ENCODE measurements at places on chromosomes 2 and 18.

DNA sequence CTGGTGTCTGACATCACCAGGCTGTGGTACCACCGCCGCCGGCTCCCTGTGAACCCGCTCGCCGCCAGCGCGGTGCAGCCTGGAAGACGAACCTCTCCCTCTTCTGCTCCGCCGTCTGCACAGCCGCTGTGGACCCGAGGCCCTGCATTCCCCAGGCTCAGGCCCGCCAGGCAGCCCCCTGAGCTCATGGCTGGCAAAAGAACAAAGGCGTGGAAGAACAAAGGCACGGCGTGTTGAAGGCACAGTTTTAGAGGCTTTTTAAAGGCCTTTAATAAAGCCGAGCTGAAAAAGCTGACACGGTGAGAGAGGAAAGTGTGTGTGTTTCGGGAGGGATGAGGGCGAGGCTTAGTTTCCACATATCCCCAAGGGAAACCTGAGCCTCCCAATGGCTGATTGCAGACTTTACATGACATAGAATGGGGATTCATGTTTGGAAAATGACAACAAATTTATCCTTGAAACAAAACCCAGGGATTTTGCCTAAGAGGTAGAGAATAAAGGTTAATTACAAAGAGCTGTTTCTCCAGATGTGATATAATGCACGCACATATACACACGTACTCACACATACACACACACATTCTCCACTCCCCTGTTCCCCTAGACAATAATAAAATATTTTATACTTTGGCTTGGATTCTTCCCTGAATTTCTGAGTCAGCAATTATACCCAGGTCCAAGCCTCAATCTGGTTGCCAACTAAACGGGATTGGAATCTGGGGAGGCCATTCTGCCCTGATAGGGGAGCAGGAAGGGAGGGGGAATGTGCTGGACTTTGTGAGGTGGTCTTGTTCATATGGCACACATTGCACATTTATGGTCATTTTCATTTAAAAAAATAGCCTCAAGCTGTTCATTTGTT is 39.7 kb downstream of the RFX8 start:
- no peak for DNase-seq

GRCh38 chr2:119218478-119219064 is 5.1 kb upstream of the STEAP3 start:
- DNase-seq: no peak

- DNase-seq: no peak
Measured at GRCh38 chr2:214075456-214075855, 335.4 kb upstream of the VWC2L start.

- DNase-seq: no peak
Measured at GRCh38 chr2:174568425-174568824, 29.2 kb downstream of the WIPF1 start.

- DNase-seq: no peak
Measured at GRCh38 chr2:169853041-169853668, 25.9 kb downstream of the UBR3 start.

DNA sequence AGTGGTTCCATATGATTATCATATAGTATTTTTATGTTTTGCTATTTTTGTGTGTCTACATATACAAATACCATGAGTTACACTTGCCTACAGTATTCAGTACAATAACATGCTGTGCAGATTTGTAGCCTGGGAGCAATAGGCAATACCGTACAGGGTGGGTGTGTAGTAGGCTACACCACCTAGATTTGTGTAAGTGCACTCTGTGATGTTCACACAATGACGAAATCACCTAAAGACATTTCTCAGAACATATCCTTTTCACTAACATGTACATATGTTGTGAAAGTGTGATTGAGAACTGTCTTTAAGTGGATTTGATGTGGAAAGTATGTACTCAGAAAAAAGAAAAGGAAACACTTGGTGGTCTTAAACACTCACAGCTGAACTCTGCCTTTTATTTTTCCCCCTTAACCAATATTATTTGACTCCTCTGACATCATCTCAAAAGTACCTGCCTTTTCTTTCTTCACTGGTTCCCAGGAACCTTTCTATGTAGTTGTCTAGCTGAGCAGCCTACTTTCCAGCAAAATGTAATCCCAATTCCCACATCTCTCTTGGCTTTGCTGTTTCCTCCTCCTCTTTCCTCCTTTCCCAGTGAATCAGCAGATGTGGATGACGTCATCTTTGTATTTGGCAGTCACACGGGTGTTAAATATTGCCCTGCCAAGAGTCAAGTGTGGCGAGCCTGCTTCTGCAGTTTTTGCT is 47.7 kb downstream of the OSBPL6 start:
- DNase-seq: no peak

DNA sequence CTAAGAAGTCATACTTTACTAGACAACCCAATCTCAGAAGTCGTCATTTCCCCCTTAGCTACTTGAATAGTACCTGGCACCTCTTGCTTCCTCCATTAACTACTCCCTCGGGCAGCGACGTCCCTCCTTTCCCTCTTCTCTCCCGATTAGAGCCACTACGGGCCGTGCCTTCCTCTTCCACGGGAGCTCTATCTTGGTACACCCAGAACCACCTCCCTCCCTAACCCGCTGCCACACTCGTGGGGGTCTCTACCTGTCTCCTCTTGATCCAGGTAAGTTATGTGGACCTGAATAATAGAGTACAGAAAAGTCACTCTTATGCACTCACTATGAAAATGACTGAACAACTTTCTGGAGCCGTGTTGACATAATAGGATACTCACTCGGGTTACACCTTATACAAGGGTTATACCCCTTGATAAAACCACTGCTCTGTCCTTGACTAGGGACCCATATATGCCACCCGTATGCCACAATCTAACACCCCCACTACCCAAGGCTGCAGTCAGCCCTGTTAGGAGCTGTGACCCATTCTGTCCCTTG is 595 bp upstream of the HDHD2 start:
- DNase-seq: no peak

GRCh38 chr2:109345653-109346480 is 216.9 kb downstream of the SH3RF3 start:
- DNase-seq: no peak

- DNase-seq: no peak
Measured at GRCh38 chr2:134728163-134728562, 9.4 kb upstream of the TMEM163 start.

DNA sequence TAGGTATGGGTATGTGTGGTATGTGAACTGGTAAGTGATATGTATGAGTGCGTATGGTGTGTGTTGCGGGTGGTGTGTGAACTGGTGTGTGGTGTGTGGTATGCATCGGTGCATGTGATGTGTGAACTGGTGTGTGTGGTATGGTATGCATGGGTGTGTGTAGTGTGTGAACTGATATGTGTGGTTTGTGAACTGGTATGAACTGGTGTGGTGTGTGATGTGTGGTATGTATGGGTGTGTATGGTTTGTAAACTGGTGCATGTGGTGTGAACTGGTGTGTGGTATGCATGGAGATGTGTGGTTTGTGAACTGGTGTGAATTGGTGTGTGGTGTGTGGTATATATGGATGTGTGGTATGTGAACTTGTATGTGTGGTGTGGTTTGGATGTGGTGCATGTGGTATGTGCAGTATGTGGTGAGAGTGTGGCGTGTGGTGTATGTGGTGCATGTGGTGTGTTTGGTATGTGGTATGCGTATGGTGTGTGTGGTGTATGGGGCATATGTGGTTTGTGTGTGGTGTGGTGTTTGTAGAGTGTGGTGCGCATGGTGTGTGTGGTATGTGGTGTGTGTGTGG is 208.9 kb upstream of the TNP1 start:
- DNase-seq: no peak

DNA sequence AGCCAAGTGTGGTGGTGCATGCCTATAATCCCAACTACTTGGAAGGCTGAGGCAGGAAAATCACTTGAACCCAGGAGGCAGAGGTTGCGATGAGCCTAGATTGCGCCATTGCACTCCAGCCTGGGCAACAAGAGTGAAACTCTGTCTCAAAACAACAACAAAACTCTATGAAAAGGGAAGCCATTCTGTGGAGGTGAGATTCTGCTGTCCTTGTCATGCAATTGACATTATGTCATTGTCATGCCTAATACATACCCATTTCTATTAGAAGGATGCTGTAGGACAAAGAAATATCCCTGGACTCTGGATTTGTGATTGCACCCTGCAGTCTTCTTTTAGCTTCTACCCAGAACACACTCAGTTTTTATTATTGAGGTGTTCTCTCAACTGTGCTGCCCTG is 8.6 kb downstream of the RASGRP3 start:
- DNase-seq: no peak

DNA sequence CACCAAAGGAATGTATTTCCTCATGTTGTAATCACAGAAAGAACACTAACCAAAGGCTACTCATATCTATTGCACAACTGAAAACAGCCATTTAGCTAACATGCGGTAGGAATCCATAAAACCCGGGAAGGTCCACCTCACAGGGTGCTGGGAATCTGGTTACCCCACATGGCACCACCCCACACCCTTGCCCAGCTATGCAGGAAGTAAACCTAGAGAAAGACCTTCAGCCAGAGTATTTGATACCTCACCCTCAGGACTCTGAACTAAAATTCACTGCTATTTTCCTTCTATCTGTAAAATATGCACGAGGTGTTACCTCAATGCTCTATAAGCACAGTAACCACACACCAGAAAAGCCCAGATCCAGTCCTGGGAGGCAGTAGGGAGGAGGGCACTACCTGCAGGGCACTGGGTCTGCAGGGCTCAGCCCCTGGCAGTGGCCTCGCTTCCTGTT is 45.8 kb downstream of the PTPN2 start:
- DNase-seq: no peak

- no peak for DNase-seq
Measured at GRCh38 chr2:114049826-114050225, 159.9 kb downstream of the ACTR3 start.

DNA sequence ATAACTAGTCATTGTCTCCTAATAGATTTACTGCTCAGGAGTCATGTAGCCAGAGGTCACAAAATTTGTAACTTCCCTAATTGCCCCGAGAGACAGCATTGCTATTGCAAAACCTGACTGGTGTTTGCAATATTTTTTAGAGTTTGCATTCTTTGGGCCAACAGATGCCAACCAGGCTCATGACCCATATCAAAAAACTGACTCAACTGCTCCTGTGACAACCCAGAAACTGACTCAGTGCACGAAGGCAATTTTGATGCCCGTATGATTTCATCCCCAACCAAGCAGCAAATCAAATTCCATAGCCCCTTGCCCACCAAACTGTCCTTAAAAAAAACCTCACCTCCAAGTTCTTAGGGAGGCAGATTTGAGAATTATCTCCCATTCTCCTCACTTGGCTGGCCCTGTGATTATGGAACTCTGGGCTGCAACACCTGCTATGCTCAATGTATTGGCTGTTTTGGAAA is 951.3 kb downstream of the TSN start:
- DNase-seq: no peak

DNA sequence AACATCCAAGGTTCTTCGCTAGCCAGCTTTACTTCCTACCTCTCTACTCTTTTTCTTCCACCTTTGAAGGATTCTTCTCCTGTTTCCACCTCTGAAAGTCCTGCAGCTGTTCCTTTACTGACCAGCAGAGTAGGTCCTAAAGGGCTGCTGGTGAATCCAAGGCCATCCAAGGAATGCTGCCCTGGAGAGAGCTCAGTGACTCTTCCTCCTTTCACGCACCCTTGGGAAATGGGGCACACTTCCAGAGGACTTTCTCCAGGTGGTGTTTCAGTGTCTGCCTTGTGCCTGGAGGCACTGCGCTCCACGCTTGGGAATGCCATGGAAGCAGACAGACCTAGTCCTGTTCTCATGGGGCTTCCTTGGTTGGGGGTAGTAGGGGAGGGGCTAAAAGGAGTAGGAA is 45.4 kb downstream of the SLC16A14 start:
- DNase-seq: no peak

GRCh38 chr2:84855731-84856130 is 25.2 kb downstream of the TRABD2A start:
- DNase-seq: no peak

- no peak for DNase-seq
Measured at GRCh38 chr2:41698678-41699422, 349.0 kb upstream of the PKDCC start.

GRCh38 chr2:183291436-183291835 is 167.2 kb downstream of the NUP35 start:
- no peak for DNase-seq

GRCh38 chr18:7470101-7470500 is 97.0 kb upstream of the PTPRM start:
- DNase-seq: no peak

DNA sequence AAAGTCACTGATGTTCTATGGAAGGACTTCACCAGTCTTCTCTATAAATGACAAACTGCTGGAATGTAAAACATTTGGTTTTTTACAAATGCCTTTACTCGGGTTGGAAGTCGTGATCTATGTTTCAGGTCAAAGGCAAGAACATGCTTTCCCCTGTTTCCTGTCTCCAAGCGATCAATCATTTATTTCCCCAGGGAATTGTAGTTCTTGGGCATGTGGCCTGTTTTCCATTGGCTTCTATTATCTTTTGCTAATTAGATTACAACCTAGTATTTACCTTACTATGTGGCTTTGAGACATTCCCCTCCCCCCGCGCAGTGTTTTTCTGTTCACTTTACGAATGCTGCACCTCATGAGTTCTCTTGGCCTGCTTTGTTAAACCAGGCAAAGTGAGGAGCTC is 684.2 kb downstream of the EPHA4 start:
- DNase-seq: no peak

DNA sequence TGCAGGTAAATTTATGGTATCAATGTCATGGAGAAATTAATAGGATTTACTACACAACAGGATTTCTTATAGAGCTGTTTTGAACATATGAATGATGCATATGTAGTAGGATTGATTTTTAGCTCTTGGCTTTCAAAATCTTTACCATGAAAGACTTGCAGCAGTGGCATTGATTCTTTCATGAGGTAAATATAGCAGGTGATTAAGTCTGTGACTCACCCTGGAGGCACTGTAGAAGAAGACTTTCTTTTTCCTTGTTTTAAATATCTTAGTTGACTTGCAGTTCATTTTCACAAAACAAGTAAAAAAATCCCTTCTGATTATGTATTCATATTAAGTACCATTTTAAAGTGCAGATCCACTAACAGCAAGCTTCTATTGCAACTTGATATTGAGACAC is 463.0 kb downstream of the FBXO15 start:
- DNase-seq: no peak

GRCh38 chr2:207599636-207600035 is 25.6 kb downstream of the METTL21A start:
- DNase-seq: no peak

- DNase-seq: no peak
Measured at GRCh38 chr2:84534225-84534624, 17.9 kb downstream of the DNAH6 start.

GRCh38 chr2:127177617-127178263 is 42.4 kb downstream of the CYP27C1 start:
- DNase-seq: no peak

- no peak for DNase-seq
Measured at GRCh38 chr2:27509326-27509725, 12.7 kb downstream of the GCKR start.

DNA sequence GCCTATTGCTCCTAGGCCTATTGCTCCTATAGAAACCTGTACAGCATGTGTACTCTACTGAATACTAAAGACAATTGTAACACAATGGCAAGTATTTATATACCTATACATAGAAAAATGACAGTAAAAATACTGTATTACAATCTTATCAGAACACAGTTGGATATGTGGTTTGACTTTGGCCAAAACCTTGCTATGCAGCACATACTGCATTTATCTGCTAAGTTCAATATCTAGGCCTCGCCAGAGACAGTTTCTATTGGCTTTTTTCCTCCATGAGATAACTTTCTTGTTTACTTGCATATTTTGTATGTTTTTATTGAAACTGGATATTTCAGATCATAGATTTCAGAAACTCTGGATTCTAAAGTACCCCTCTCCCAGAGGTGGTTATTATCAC is 19.3 kb upstream of the TMEM87B start:
- no peak for DNase-seq

- no peak for DNase-seq
Measured at GRCh38 chr2:20625491-20626391, 25.2 kb downstream of the HS1BP3 start.

GRCh38 chr2:15985531-15985930 is 45.2 kb downstream of the MYCN start:
- DNase-seq: no peak

All from activated CD4-positive, alpha-beta T cell treated with anti-CD3 and anti-CD28 coated beads for 1 hour (primary cell).